ENCODE measurements at places on chromosomes 1 and 21.

GRCh38 chr1:56439610-56440264 lies 139.6 kb downstream of the PLPP3 start:
- DNase-seq, result no peak

DNA sequence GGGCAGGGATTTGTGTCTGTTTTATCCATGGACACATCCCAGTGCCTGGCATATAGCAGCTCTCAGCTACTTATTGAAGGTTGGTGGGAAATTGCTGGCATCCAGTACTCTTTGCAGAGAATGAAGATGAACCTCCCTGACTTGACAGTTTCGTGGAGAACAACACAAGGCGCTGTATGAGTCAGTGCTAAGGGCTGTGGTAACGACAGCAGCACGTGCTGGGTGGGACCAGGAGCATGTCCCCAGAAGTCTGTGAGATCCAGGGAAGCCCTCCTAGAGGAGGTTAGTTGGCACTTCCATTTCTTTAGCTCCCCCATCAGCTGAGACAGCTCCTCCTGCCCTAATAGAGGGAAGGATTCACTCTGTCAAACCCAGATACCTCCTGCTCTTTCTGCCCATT lies 25.9 kb upstream of the IL19 start:
- DNase-seq, result no peak

- DNase-seq, result no peak
Measured at GRCh38 chr1:181906631-181907030, 154.9 kb downstream of the ZNF648 start.

- DNase-seq, result no peak
Measured at GRCh38 chr1:4595341-4596225, 58.8 kb upstream of the AJAP1 start.

GRCh38 chr1:34500451-34500850 lies 254.4 kb upstream of the GJB5 start:
- no peak for DNase-seq

DNA sequence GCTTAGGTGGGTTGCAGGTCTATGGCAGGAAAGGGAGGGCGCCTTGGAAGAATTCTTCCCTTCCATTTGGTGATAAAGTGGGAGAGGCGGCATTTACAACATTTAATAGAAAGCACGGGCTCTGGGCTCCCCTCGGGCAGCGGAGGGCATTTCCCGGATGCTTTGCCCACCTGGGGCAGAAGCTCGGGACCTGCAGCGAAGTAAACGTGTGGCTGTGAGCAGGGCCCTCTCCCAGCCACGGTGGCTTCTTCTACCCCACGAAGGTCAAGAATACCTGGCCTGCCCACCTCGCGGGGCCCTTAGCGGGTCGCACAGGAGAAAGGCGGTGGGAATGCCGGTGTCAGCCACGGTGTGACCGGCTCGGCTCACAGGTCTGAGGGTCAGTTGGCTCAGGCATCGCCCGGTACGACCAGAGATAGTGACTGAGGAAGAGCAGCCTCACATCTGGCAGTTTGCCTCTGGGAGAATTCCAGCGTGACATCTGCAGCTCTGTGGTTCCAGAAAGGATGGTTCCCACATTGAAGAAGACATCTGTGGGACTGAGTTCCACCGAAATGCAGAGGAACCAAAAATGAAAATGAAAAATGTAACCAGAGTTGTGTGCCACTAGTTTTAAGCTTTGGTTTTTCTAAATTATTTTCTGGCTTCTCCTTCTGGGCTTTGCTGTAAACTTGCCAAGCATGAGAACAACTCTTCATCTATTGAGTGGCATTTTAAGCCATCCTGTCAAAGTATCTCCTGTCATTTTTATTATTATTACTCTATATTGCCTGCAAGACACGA lies 720 bp upstream of the F3 start:
- no peak for DNase-seq

GRCh38 chr21:34688145-34688544 lies 19.4 kb downstream of the CLIC6 start:
- no peak for DNase-seq

DNA sequence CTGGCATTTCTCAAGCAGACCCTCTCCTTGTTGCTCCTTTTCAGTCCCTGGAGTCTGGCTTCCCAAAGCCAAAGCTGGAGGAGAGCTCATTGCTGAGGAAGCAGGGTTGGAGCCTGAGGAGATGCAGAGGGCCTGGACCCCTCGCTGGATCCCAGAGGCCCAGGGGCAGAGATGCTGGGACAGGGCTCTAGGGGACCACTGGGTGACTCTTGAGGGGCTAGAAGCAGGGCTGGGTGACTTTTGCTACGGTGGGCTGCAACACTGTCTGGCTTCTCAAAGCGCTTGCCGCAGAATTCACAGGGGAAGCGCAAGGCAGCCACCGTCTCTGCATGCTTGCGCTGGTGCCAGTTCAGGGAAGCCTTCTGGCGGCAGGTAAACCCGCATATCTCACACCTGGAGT lies 8.8 kb downstream of the ZNF692 start:
- no peak for DNase-seq

DNA sequence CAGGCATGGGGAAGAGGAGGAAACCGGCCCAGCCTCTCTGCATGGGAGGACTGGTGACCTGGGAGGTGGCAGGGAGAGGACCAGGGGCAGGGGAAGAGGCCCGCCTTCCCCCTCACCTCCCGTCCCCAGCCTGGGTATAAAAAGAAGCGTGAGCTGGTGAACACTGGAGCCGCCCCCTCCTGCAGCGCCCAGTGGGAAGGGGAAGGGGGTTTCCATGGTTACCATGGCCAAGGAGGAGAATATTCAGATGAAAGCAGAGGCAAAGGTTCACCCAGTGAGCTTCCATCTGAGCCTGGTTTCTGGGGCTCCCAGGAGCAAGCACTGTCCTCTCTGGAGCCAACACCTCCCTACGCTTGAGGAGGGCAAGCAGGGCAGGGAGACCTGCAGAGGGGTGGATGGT lies 54.9 kb downstream of the ACOT7 start:
- DNase-seq, result no peak

DNA sequence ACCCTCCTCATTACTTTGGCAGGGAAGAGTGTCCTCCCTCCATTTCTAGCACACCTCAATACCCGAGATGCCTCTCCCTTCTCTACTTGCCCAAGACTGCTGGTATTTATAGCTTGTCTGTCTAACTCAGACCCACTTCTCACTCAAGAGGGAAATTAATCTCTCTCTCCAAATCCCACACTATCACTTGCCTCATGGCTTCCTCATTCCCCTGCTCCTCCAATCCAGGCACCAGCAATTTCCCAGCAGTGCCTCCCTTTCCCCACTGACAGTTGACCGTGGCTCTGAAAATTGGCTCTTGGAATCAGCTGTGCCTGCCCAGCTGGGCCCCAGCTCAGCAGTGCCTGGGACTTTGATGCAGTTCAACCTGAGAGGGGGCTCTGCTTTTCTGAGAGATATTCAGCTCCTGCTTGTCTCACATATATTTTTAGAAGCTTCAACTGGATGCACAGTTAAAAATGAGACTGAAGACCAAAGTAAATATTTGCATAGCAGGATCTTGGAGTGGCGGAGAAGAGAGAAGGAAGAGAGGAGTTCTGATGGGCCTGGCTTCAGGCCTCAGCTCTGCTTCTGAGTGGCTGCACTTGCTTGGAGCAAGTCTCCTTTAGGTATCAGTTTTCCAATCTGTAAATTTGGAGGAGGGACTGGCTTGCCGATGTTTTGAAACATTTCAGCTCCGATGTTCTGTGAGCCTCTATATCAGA lies 81.1 kb upstream of the SPATA6 start:
- no peak for DNase-seq

- DNase-seq, result no peak
Measured at GRCh38 chr21:42648606-42649005, 4.8 kb upstream of the PDE9A start.

GRCh38 chr1:94578856-94579255 lies 37.3 kb upstream of the F3 start:
- DNase-seq, result no peak
